ENCODE measurements at places on chromosomes 3 and 15.

DNA sequence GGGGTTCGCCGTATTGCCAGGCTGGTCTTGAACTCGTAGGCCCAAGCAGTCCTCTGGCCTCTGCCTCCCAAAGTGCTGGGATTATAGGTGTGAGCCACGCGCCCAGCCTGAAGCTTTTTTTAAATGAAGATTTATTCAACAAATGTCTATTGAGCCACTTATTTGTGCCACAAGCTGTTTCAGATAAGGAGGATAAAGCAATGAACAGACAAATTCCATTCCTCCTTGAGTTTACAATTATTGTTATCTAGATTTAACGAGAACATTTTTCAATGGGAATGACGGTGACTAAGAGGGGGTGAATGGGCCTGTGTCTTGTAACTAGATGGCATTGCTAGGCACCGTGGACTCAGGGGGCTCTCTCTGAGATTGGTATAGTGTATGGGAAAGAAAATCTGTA, 10.2 kb downstream of the PPARG start:
- DNase-seq: no peak

DNA sequence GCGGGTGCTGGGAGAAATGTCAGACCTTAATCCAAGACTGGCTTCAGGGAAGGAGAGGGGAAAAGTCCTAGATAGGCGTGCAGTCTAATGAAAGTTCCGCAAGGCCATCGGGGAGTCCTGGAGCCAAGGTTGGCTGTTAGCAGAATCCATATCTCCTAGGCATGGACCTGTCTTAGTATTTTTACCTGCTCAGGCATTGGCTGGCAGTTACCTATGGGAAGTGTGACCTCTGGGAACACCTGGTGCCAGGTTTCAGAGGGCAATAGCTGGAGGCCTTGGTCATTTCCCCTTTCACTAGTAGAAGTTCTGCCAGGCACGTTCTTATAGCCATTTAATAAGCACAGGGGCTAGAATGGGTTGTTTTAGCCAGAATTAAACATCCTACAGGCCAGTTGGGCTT, 330.8 kb upstream of the SEMA6D start:
- no peak for DNase-seq

DNA sequence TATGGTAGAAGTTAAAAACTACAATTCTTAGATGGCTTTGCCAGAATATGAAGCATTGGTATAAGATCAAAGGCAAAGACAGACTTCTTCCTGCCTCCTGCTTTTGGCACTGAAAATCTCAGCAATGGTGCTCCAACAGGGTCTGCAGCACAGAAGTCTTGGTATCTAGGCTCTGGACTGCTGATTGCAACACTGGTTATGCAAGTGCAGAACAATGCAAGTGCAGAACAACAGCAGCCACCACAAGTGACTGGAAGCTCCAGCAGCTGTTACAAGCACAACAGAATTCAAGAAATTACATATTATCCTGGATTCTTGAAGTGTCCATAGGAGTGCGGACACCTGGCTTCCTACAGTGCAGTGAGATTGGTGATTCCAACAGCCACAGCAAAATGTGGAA, 33.7 kb downstream of the ZBTB20 start:
- no peak for DNase-seq

DNA sequence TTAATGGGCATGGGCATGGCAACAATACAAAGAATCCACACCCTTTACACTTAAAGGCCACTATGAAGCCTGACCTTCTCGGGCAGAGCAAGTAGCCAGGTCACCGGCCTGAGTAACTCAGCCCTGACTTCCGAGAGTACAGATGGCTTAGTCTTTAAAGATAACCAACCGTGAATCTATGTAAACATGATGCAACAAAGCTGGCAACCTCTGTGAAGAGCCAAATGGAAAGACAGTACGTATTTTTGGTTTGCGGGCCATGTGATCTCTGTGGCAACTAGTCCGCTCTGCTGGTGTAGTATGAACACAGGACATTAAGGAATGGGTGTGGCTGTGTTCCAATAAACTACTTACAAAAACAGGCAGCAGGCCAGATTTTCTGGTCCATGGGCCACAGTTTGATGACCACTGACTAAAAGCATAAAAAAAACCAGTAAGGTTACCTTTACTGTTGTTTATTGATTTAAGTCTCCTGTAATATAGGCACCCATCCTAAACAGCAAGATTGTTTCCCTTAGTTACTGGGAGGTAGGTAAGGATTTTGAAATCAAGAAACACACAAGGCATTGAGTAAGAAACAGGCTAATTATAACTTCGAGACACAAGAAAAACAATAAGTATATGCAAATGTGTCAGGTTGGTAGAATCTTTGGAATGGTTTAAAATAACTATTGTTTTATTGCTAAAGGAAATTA, 14.5 kb downstream of the RIOX2 start:
- DNase-seq: no peak

DNA sequence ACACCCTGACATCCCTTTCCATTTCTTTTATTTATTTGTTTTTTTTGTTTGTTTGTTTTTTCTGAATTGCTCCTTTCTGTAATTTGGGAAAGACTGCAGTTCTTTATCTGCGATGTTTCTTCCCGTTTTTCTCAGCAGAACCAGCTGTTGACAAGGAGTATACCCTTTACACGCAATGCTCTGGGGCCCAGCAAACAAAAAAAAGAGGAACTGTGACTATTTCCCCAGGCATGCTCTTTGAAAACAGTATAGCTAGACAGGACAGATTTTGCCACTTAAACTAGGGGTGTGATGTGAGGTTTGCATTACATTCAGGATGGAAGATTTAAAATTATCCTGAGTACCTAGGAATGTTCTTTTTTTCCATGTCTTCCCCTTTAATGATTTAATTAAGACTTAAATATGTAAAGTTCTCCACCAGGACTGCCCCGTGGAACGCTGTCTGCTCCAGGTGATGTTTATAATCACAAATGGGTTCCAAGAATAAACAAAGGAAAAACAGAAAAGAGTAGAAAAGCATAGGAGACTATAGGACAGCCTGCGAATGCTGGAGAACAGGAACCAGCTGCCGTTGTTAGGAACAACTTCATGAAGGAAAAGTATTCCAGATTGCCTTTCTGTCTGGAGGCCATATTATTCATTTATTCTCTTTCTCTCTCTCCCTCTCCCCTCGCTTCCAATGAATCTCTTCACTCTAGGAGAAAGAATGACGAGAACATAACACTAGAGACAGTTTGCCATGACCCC, 43.3 kb downstream of the TGFBR2 start:
- no peak for DNase-seq

DNA sequence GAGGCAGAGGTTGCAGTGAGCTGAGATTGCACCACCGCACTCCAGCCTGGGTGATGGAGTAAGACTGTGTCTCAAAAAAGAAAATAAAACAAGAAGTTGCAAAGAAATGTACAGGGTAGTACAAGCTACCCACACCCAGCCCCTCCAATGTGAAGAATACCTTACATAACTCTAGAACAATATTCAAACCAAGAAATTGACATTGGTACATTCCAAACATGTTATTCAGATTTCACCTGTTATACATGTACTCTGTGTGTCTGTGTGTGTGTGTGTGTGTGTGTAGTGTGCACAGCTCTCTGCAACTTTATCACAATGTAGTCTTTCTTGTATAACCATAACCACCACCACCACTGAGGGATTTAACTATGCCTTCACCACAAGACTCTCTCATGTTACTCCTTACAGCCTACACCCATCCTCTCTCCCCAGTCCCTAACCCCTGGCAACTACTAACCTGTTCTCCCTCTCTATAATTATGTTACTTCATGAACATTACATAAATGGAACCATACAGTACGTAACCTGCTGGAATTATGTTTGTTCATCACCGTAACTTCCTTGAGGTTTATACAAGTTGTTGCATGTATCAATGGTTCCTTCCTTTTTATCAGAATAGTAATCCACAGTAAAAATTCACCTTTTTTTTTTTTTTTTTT, 16.2 kb upstream of the TJP1 start:
- DNase-seq: no peak

GRCh38 chr3:62325896-62326295, 47.5 kb downstream of the FEZF2 start:
- DNase-seq: no peak

DNA sequence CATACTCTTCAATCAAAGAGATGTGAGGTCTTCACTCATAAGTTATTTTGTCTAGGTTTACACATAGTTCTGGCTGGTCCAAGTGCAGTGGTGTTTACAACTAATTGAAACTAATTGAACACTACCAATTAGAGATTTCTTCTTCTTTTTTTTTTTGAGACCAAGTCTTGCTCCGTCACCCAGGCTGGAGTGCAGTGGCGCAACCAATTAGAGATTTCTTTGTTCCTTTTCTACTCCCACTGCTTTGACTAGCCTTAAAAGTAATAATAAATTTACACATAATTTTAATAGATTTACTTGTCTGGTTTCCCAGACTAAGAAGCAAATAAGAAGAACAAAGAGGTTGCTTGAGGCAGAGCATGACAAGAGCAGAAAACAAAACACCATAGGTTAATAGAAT, 6.7 kb upstream of the DENND6A start:
- no peak for DNase-seq

GRCh38 chr15:85406916-85407315, 26.5 kb downstream of the AKAP13 start:
- no peak for DNase-seq

GRCh38 chr3:109154979-109155378, 18.5 kb downstream of the C3orf85 start:
- DNase-seq: no peak
